NCI-H1092 (cell line): ENCODE measurements at places on chromosomes 6 and 20.

GRCh38 chr6:168129292-168130167, 50.5 kb upstream of the FRMD1 start:
- no peak for DNase-seq

DNA sequence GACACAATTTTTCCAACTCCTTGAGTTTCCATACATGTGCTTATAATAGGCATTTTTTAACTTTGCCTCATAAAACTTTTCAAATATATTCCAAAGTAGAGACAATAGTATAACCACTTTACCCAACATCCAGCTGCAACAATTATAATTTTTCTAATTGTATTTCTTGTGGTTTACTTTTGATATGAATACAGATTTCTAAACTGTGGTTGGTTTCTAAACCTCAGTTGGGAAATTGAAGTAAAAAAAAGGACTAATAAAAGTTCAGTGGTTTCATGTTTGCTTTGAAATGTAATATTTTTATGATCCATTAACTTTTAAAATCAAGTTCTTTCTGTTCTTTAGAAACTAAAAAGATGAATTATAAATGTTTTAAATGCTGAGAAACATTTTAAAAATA, 40.0 kb downstream of the FRK start:
- no peak for DNase-seq

- no peak for DNase-seq
These were observed 127.1 kb upstream of the AHI1 start for GRCh38 chr6:135624402-135625295.

DNA sequence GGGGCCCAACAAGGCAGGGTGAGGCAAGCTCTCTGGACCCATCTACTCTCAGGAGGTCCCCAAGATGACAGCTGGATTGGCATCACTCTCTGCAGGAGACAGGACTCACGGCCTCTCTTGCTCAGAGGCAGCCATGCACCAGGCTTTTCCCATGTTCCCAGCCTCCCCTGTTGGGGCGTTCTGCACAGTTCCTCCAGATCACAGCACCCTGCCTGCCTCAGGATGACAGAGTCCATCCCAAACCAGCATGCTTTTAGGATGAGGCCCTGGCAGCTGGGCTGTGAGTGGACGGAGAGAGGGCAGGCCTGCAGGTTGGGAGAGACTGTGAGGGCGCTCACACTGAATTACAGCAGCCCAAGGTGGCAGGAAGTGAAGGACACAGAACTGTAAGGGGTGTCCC, 143.2 kb upstream of the MLN start:
- no peak for DNase-seq

GRCh38 chr20:33676121-33676520, 1.9 kb upstream of the NECAB3 start:
- no peak for DNase-seq

DNA sequence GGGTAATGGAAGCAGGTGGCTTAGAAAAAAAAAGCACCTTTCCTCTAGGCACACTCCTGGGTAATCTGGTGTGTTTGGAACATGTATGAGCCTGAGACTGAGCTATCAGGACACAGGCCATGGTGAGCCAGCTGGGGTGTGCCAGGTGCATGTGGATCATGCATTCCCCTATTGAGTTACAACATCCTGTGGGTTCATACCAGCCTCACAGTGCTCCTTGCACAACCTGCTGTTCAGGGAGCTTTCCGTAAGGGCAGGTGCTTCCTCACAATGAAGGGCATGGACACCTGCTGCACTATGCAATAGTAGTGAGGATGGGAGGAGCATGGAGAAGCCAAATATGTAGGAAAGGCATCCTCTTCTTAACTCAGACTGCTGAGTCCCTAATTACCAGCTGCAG, 197.2 kb upstream of the SUPT3H start:
- no peak for DNase-seq

DNA sequence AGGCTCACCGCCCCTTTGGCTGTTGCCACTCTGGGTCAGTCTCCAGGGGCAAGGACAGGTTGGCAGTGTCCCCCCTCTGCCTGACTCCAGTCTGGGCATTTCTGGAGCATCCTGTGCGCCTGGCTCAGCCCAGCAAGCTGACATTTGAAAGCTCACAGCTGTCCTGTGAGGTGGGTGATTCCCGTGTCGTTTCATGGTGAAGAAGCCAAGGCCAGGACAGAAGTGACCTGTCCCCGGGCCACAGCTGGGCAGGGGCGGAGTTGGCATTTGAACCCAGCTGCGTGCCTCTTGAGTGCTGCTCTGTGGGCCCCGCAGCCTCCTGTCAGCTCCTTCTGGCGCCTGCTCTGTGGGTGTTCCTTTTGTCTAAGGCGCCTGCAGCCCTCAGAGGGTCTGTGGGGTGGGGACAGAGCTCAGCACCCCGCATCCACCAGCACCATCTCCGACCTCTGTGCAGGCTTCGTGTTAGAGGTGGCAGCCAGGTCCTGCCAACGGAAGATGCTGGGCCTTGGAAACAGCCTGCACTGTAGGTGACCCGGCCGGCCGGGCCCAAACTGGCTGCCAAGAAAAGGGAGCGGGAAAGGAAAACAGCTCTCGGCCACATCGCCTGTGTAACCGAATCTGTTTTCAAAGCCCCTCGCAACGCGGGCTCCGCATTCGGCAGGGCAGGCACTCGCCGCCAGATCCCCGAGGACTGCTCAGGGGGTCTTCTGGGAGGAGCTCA, 5.8 kb upstream of the GATA5 start:
- no peak for DNase-seq

DNA sequence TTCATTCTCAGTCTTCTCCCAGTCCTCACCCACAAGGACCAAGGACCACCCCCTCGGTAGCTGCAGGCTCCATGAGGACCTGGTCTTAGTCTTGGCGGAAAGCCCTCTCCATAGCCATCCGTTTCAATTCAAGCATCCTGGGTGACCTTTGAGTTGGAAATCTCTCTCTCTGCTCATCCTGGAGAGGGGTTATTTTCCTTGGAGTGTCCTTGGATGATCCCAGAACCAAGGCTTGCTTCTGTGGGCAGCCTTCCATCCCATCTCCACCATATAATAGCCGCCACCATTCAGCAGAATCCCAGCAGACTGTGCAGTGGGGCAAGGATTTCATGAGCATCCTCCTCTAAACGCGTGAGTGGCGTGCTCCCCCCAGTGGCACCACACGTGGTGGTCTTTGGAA, at the start of gene BPIFA2:
Gene BPIFA2 (plus strand): TSS at position 301 of the 400 bp plus-strand sequence. CDS start 987 bp downstream, outside the sequence.
- DNase-seq, result no peak

- no peak for DNase-seq
These were observed 43.5 kb upstream of the SLC9A8 start for GRCh38 chr20:49769048-49769581.

DNA sequence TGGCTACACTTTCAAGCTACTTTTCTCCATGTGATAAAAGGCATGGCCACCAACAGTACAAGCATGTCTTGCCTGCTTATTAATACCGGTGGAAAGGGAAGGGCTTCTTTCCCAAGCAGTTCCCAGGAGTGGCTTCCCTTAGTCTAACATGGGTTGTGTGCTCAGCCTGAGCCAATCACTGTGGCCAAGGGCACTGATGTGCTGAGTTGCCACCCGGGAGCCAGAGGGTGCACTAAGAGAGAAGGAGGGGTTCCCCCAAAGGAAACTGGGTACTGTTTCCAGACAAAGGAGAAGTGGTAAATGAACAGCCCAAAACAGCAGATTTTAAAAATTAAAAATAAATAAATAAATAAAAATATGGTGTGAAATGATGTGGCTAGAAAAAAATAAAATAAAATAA, 68.5 kb downstream of the BANF2 start:
- DNase-seq, result no peak

DNA sequence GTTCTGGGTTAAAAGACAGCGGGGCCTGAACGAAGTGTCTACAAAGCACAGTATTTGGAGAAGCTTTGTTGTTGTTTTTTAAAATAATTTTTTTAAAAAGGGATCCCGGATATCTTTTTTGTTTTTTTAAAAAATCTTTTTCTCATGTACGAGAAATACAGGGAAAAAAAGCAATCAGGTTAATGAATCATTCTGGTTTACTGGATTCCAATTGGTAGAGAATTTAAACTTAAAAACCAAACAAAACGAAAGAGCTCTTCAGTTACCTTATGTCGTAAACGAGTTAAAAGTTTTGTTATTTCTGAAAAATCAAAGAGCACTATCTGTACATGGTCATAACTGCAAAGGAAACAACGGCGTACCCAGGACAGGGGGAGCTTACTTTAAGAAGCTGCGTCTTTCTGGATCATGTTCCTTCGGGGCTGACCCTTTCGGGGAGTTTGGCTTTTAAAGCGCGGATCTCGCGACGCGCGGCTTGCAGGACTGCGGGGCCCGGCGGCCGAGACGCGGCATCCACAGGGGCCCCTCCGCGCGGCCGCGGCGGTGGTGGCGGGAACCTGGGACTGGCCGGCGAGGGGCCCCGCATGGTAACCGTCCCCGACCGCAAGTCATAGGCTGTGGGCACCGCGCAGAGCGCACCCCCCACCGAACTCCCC, 927 bp downstream of the IL20RA start:
- peak; percentile 10 for DNase-seq

GRCh38 chr6:64034910-64035655, 399.5 kb downstream of the PHF3 start:
- DNase-seq, result no peak

DNA sequence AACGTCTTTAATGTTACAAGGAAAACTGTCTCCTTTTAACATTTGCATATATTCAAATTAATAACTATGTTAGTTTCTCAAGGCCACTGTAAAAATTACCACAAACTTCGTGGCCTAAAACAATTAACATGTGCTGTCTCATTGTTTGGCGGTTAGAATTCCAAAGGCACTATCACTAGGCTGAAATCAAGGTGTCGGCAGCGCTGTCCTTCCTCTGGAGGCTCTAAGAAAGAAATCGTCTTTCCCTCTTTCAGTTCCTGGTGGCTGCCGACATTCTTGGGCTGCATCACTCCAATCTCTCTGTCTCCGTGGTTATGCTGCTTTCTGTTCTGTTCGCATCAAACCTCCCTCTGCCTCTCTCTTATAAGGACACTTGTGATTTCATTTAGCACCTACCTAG, 4.2 kb downstream of the TPD52L1 start:
- DNase-seq, result no peak

DNA sequence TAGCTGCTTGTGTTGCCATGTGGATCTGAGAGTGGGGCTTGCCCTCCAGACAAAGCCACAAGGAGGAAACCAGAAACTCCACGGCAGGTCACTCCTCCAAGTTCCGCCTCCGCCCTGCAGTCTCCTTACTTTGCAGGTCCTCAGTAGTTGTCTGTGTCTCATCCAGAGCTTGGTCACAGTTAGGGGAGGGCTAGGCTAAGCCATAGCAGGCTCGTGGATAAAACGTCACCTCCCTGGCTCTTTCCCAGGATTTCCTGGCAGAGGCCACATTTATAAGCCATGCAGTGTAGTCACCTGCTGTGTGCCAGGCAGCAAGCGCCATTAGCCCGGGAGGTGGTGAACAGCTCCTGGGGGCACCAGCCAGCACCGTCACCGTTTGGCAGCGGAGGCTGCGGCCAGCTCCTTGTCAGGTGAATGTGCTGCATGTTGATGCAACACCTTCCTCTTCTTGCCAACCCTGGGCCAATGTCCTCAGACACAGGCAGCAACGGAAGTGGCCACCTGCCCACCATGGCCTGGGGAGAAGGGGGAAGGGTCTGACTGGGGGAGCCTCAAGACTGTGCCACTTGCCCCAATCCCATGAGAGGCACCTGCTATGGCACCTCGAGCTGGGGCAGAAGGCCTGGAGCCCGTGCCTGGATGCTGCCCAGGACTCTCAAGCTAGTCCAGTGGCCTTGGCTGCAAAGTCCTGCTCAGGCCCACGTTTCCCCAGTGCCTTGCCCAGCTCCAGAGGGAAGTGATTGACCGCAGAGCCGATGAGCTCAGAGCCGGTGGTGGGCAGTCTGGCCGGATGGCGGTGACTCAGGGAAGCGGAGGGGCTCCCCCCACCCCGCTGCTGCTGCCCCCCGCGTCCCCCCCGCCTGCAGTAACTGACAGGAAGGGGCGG, 39.0 kb upstream of the SLCO4A1 start:
- peak; percentile 85 for DNase-seq

DNA sequence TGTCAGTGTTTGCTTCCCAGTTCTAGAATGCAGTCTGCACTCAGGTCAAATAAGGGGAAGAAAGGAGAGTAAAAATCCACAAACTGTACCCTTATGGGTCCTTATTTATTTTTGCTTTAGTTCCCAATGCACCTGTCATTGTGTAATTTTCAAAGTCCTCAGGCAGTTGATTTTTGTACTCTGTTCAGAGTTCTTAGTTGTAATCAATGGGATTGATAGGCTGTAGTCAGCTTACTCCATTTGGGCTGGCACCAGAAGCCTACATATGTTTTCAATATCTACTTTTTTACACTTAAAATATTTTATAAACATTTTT, 18.6 kb downstream of the AIG1 start:
- DNase-seq, result no peak

DNA sequence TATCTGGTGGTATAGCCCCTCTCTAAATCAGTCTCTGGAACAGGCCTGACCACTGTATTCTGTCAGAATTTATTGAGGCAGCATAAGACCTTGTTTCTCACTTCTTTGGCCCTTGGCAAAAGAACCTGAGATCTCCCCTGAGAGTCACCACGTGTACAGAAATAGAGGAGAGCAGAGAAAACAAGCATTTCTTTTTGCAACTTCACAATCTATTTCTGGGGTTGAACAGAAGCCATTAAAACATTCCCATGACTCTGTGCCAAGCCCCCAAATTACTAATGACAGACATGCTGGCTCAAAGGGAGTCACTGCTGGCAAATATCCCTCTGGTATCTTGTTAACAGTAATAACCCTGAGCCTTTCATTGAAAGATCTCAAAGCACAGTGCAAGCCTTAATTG, 395.3 kb downstream of the MAFB start:
- DNase-seq, result peak; percentile 7

GRCh38 chr6:127206531-127207095, 60.1 kb upstream of the RNF146 start:
- DNase-seq, result no peak

DNA sequence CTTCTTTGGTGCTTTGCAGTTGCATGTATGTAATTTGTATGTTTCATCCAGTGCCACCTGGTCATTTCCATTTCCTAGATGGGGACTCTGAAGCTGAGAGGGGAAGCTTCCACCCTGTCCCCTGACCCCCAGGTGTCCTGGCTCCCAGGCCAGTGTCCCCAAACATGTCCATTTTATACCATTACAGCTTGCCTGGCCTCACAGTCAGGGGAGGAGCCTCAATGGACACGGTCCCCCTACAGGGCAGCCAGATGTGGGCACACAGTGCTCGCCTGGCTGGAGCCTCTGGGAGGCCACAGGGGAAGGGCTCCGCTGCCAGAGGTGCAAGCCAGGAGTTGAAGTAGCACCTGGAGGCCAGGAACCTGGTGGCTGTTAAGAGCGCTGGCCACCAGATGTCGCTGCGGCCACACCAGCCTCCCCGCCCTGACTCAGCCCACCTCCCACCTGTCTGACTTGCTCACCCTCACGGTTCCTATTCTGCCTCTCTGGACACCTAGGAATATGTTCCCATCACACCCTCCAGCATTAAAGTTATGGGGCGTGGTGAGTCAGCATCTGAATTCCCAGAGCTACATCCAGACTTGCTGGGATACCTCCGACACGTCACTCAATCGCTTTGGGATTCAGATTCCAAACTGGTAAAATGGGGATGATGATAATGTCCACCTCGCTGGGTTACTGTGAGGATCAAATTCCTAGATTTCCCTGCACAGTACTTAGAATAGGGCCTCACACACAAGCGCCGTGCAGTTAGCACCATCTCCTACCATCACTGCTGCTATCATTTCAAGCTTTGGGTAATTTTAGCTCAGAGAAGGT, 107.4 kb downstream of the SULF2 start:
- DNase-seq, result peak; percentile 40

GRCh38 chr6:37230104-37230503, 27.5 kb upstream of the TBC1D22B start:
- DNase-seq, result no peak

- DNase-seq, result no peak
These were observed 548.9 kb upstream of the ADGRB3 start for GRCh38 chr6:68086199-68086598.

- no peak for DNase-seq
These were observed 602.9 kb upstream of the ARID1B start for GRCh38 chr6:156174031-156174890.
